Psoas muscle (tissue), 8 donors: ENCODE measurements at places on chromosomes 11 and 22. TPM values are rescaled to one million over a fixed set of nuclear protein-coding genes. Genes with fewer than 3 reads are reported as not detected.

The SAC3D1 gene
- total RNA-seq = 8.4 TPM

The HEPHL1 gene
- not detected for total RNA-seq

The SCN4B gene
- 5.1 TPM for total RNA-seq

The ZNF280B gene
- 0.54 TPM for total RNA-seq

The F2 gene
- total RNA-seq = 0.26 TPM

The OR51B2 gene
- total RNA-seq = not detected

The SLC37A2 gene
- 1.2 TPM for total RNA-seq

The FZD4 gene
- total RNA-seq = 38.1 TPM

The CACNA1I gene
- not detected for total RNA-seq

The CDC42EP2 gene
- 4.9 TPM for total RNA-seq

The TSPAN32 gene
- total RNA-seq = 0.54 TPM

The MMP1 gene
- not detected for total RNA-seq

The DNAJB13 gene
- total RNA-seq = not detected

The CHADL gene
- 0.48 TPM for total RNA-seq

The OOSP1 gene
- not detected for total RNA-seq

The LGALS12 gene
- total RNA-seq = 0.16 TPM

The CEND1 gene
- total RNA-seq = not detected

The DDI1 gene
- not detected for total RNA-seq

The OR4A16 gene
- total RNA-seq = not detected

The OR10G4 gene
- total RNA-seq = not detected

The CNTF gene
- total RNA-seq = 3.5 TPM

The ENTHD1 gene
- not detected for total RNA-seq

The ALX4 gene
- 0.17 TPM for total RNA-seq

The CRYBA4 gene
- not detected for total RNA-seq

The SSTR3 gene
- total RNA-seq = not detected

The HPX gene
- total RNA-seq = 0.75 TPM

The TNNT3 gene
- 4,757 TPM for total RNA-seq

The FIBIN gene
- total RNA-seq = 5.9 TPM

The CBLIF gene
- total RNA-seq = not detected

The PLEKHB1 gene
- total RNA-seq = 11.1 TPM

The SYT9 gene
- total RNA-seq = not detected

The PDE2A gene
- 20.1 TPM for total RNA-seq

The RFPL3 gene
- total RNA-seq = not detected

The MICAL3 gene
- total RNA-seq = 23.4 TPM

The PDGFD gene
- total RNA-seq = 1.2 TPM

The TMEM218 gene
- total RNA-seq = 5.7 TPM

The TMPRSS13 gene
- not detected for total RNA-seq

The SLC6A5 gene
- total RNA-seq = not detected

The RGL4 gene
- total RNA-seq = not detected

The NXF1 gene
- total RNA-seq = 41.4 TPM

The RTN4R gene
- total RNA-seq = 0.22 TPM

The CCDC87 gene
- 0.36 TPM for total RNA-seq

The C11orf65 gene
- total RNA-seq = 0.16 TPM

The CHRM4 gene
- not detected for total RNA-seq

The UBQLN3 gene
- not detected for total RNA-seq

The TREH gene
- not detected for total RNA-seq

The PIK3IP1 gene
- 11.6 TPM for total RNA-seq
